Sciatic nerve (tissue), 2 donors: ENCODE measurements at places on chromosomes 7 and 10. TPM values are rescaled to one million over a fixed set of nuclear protein-coding genes. Genes with fewer than 3 reads are reported as not detected.

Gene MYO1G
- 8.8 TPM for total RNA-seq

Gene WEE2
- total RNA-seq, result not detected

Gene HOXA4
- total RNA-seq, result 10.0 TPM

Gene TRIM74
- 2.0 TPM for total RNA-seq

Gene GPR26
- not detected for total RNA-seq

Gene GDF2
- total RNA-seq, result not detected

Gene PLA2G12B
- not detected for total RNA-seq

Gene ADCYAP1R1
- total RNA-seq, result 9.1 TPM

Gene FEZF1
- not detected for total RNA-seq
